Pulmonary artery endothelial cell (primary cell): ENCODE measurements at places on chromosomes 11 and 22.

- no peak for DNase-seq
These were observed 2.0 kb downstream of the PLEKHA7 start for GRCh38 chr11:17012179-17012578.

DNA sequence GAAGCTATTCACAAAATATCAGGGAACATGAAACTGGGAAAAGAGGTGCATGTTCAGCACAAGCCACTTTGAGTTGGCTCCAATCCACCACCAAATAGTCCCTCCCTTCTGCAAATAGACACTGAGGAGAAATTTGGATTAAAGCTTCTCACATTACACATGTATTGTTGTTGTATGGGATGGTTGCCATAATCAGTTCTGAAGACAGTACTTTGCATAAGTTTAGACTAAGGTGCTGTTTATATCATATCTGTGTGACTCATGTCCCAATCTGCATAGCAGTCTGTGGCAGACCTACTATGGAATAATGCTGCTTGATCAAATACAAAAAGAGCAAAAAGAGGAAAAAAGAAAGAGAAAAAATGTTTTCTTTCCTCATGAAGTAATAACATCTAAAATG is 376.7 kb upstream of the DDI1 start:
- no peak for DNase-seq

GRCh38 chr11:80980227-80980626 is 1539.4 kb upstream of the TENM4 start:
- DNase-seq = no peak

DNA sequence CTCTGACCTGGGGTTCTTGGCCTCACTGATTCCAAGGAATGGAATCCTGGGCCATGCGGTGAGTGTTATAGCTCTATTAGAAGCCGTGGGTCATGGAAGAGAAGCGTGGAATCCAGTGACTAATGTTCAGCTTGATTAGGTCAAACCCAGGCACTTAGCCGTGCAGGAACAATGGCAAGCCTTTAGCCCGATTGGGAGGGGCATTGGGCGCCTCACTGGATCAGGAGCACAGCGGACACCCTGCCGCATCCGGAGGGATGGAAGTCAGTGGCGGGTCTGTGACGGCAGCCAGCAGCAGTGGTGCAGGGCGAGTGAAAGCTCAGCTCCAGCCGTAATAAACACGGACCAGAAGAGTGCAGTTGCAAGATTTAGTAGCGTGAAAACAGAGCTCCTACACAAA is 20.5 kb upstream of the SLC17A6 start:
- DNase-seq = no peak

DNA sequence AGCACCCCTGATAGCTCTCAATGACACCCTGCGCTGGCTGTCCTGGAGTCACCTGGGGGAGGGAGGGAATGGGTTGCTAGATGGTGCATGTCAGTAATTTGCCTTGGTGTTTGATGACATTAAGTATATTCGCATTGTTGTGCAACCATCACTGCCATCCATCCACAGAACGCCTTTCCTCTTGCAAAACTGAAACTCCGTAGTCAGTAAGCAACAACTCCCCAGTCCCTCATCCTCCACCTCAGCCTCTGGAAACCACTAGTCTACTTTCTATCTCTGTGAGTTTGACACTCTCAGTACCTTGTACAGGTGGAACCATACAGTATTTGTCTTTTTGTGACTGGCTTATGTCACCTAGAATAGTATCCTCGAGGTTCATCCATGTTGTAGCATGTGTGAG is 62.6 kb downstream of the PKNOX2 start:
- no peak for DNase-seq

DNA sequence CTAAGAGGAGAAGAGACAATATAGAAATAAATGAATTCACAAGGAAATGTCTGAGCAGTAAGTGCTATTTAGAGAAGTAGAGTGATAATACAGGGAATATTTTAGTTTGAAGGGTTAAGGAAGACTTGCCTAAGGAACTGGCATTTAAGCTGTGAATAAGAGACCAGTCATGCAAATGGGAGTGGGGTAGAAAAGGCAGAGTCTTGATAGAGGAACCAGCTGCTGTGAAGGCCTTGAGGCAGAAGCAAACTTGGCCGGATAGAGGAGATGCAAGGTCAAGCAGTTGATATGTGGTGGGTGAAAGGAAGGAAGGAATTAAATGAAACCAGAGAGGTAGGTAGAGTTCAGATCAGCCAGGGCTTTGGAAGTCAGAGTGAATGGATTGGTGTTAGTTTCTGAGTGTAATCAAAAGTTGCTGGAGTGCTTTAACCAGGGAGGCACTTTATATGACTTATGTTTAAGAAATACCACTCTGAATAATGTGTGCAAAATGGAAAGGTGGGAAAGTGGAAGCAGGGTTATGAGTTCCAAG is 198.4 kb upstream of the SESN3 start:
- DNase-seq = no peak

DNA sequence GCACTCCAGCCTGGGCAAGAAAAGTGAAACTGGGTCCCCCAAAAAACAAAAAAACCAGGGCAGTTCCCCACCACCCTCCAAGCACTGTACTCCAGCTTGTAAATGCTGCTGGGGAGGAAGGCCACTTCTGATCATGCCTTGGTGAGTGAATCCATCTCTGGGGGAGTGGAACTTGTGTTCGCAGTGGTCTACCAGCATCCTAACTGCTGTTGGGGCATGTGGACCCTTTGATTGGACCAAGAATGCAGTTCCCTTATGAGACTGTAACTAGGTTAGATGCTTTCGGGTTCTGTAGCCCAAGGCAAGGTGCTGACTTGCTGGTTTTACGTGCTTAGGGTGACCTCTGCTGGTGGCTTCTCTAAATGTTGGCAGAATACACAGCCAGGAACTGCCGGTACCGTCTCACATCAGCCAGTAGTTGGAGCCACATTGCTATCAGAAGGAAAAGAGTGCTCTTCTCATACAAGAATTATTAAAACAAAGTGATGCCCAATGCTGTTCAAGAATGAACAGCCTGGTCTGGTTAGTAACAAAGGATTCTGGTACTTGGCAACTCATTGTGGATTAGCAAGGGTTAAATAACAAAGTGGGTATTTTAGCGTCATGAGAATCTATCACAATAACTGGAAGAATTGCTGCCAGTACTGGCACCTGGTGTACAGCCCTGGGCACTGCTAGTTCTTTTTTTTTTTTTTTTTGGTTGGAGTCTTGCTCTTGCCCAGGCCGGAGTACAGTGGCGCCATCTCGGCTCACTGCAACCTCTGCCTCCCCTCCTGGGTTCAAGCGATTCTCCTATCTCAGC is 13.0 kb downstream of the EIF1AD start:
- DNase-seq = peak; percentile 89

- DNase-seq = no peak
These were observed 23.6 kb downstream of the MYEOV start for GRCh38 chr11:69317401-69318092.

GRCh38 chr11:80603472-80603871 is 1162.6 kb upstream of the TENM4 start:
- no peak for DNase-seq

- no peak for DNase-seq
These were observed 16.6 kb upstream of the SPTBN2 start for GRCh38 chr11:66745356-66746235.

- peak; percentile 36 for DNase-seq
These were observed 390.1 kb downstream of the CTTN start for GRCh38 chr11:70788248-70789022.

- DNase-seq = no peak
These were observed 48.6 kb upstream of the ADA2 start for GRCh38 chr22:17267661-17268330.

DNA sequence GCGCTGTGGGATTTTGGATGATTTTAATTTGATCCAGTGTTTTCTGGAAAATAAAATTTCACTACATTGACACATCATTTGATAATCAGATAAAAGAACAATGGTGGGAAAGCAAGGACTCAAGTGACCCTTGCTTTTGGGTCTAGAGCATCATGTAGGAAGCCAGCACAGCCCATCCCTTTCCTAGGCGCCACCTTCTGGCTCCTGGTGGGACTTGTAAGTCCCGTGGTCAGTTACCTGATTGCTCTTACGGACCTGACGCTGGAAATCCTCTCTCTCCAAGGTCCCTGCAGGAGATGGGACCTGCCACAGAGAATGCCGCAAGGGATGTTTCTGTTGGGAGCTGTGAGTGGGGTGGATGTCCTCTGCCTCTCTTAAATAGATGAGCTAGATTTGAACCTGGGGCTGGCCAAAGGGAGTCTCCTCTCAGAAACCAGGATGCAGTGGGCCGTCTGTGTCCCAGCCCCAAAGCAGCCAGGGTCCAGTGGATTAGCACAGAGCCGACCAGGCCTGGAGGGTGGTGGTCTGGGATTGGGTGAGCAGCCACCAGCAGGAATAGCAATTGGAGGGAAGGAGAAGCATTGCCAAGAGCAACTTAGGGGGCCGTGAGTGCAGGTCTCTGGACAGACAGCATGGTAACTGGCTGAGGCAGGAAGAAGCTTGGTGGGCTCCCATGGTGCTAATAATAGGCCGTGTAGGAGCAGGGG is 21.7 kb downstream of the TIMP3 start:
- DNase-seq = no peak

DNA sequence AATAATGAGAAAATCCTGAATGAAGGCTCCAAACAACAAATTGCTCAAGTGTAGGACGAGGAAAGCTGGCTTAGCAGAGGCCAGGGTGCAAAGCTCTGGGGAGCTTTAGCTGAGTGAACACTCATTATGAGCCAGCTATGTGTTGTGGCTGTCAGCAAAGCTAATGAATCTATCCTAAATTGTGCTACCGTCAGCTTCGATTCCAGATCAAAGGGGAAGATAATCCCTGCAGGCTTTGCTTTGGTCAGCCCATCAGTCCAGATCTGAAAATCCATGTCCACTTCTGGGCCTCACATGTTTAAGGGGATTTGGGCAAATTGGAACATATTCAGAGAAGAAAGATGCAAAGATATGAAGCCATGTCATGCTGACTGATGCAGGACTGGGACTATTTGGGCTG is 180.9 kb upstream of the ZBED5 start:
- no peak for DNase-seq

DNA sequence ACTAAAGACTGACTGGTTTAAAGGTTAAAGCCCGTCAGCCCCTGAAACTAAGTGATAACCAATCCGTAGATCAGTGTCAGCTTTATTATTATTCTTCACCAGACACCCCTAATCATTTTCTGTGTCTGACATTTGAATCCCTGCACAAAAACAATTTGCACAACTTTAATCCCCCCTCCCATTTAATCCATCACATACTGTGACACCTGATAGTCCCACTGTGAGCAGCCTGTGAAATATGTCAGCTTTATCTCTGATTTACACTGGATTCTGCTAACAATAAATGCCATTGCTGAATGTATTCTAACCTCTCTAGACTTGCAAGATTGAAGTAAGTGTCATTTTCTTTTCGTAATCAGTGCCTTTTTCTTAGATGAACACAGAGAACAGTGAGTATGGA is 2089.0 kb upstream of the RAG2 start:
- no peak for DNase-seq

- no peak for DNase-seq
These were observed 17.8 kb upstream of the OAF start for GRCh38 chr11:120192831-120193625.

DNA sequence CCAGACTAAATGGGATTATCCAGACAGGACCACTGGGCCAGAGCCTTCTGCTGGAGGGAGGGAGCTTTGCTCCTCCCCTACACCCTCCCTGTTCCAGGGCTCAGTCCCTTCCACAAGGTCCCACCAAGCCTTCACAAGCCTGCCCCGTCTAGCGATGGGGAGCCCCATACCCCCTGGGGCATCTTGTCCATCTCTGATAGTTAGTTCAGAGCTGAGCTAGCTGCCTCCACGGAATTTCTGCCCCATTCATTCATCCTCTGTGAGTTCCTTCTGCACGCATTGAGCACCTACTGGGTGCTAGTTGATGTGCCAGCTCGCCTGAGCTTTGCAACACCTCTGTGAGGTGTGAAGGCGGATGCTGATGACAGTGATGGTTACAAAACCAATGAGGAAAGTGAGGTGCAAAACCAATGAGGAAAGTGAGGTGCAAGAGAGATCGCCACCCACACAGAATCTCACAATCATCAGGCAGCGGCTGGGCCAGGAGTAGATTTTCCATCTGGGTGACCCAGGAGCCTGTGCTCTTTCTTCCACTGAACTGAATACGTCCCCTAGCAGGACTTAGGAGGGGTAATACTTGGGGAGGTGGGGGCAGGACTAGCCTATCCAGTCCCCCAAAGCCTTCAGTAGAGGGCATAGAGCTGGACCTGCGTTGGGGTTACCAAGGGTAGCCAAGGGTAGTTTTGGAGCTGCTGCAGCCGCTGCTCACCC is 21.5 kb upstream of the CBX7 start:
- DNase-seq = no peak

DNA sequence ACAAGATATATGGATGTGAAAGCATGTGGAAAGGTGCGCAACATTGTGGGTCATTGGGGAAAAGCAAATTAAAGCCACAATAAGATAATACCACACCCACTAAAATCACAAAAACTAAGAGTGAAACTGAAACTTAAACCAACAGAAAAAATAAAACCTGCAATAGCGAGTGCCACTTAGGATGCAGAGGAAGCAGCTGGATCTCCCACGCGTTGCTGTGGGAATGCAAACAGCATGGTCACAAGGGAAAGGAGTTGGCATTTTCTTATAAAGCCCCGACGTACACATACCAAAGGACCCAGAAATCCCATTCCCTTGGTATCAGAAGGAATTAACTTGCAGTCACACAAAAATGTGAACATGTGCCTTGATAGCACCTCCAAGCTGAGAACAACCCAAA is 712.0 kb downstream of the TBC1D22A start:
- DNase-seq = no peak

DNA sequence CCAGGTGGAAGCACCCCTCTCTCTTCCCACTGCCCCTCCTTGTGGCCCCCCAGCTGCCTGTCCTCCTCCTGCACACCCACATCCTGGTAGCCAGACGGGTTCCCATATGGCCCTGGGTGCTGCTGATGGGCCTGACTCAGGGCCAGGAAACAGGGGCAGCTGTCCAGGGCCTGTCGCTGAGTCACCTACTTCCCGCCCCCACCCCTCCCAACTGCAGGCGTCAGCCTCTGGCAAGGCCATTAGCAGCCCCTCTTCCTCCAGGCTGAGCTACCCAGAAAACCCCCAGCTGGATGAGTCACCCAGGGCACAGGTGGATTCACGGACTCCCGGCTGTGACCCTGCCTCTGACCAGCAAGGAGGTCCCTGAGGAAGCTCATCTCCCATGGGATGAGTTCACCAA is 6.9 kb upstream of the GAL start:
- peak; percentile 29 for DNase-seq

GRCh38 chr22:25067851-25068421 is 115.4 kb downstream of the KIAA1671 start:
- DNase-seq = no peak

- DNase-seq = no peak
These were observed 1.8 kb downstream of the SCN3B start for GRCh38 chr11:123652599-123652998.

- no peak for DNase-seq
These were observed 23.8 kb downstream of the KCNJ1 start for GRCh38 chr11:128843198-128843785.
